Skeletal muscle cell (primary cell): ENCODE measurements at places on chromosomes 5 and 9.

- no peak for DNase-seq
Observed at GRCh38 chr9:108100571-108100970, 611.0 kb upstream of the KLF4 start.

DNA sequence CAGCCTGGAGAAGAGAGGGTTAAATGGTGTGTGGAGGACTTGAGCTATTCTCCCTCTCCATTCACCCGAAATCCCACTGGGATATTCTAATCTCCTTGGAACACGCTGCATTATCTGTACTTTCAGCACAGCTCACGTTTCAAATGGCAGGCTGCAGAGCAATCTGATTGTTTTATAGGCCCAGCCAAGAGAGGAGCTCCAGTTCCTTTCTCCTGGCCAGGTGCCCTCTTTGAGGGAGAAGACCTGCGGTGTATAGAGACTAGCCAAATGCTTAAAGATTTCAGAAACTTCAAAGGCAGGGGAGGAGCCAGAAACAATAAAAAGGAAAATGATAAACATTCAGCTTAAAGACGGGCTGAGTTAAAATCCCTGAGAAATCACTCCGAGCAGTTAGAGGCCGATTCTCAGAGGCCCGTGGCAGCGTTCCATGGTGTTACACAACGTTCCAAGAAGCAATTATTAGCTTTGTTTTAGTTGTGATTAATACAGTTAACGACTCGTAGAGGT lies 564.0 kb upstream of the KLF4 start:
- DNase-seq = peak; percentile 89

GRCh38 chr9:1538301-1538700 lies 476.8 kb upstream of the SMARCA2 start:
- no peak for DNase-seq

DNA sequence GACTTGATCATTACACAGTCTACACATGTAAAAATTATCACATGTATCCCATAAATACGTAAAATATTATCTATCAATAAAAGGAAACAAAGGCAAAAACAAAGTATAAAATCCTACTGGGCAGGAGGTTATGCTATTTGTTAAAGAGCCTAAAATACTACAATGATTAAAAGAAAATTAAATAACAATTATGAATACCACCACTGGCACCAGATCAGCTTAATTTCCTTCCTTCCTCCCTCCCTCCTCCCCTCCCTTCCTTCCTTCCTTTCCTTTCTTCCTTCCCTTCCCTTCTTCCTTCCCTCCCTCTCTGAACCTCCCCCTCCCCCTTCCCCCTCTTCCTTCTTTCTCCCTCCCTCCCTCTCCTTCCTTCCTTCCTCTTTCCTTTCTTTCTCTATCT lies 127.3 kb downstream of the HOMER1 start:
- DNase-seq = no peak
